ENCODE measurements at places on chromosomes 1 and 21. TPM values are rescaled to one million over a fixed set of nuclear protein-coding genes. Genes with fewer than 3 reads are reported as not detected.
A peak's percentile ranks its signal among the peaks of the same experiment; 100 is the strongest.

Gene S100A12
- not detected for total RNA-seq

Gene EPHA2
- total RNA-seq: 45.6 TPM

Gene KCNK1
- not detected for total RNA-seq

Gene GJA8
- not detected for total RNA-seq

Gene RASSF5
- not detected for total RNA-seq

GRCh38 chr1:47701741-47702515, 264.1 kb downstream of the FOXD2 start:
- DNase-seq: no peak

DNA sequence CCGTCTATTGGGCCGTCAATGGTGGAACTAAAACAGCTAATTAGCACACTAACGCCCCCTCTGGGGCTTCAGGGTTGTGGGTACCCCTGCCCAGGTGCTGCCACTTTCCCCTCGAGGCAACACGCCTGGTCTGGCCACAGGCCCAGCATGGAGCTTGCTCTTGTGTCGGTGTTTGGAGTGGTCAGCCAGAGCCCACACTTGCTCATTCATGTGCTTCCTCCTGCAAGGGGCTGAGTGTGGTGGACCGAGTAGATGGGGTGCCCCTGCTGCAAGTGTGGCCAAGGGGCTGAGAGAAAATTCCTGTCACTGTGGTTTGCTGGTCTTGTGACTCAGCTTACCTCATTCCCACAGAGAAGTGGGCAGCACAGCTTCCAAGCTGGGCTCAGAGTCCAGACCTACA, 25.7 kb downstream of the HTR6 start:
- DNase-seq: no peak

- peak; percentile 81 for DNase-seq
These were observed 2.3 kb downstream of the RGS16 start for GRCh38 chr1:182601913-182602312.

DNA sequence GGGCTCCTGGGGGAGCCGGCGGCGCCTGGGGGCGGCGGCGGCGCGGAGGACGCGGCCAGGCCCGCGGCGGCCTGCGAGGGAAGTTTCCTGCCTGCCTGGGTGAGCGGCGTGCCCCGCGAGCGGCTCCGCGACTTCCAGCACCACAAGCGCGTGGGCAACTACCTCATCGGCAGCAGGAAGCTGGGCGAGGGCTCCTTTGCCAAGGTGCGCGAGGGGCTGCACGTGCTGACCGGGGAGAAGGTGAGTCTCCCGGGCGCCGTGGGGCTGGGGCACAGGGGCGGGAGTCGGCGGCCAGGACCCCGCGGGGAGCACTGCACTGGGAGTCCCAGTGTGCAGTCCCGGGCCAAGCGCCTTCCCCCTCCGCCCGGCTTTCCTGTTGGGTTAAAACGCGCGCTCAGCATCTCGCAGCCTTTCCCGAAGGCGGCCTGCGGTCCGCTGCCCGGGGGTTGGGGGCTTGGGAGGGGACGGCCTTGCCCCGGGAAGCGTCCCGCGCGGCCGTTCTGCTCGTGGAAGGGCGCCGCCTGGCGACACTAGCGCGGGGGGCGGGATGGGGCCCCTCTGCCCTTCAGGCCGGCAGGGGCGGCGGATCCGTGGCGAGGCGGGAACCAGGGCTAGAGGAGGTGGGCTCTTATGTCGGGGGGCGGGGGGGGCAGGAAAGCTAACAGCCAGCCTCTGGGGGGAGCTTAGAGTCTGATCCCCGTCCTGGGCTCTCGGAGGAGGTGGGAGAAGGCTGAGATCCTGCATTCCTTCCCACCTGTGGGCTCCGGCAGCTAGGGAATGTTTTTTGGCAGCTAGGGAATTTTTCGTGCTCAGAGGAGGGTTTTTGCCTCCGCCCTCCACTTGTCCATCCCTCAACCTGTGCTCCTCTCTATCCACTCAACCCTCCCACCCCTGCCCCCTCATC, 1.1 kb downstream of the HUNK start:
- DNase-seq: no peak

- no peak for DNase-seq
These were observed 139.9 kb downstream of the CLIC6 start for GRCh38 chr21:34808569-34809204.

DNA sequence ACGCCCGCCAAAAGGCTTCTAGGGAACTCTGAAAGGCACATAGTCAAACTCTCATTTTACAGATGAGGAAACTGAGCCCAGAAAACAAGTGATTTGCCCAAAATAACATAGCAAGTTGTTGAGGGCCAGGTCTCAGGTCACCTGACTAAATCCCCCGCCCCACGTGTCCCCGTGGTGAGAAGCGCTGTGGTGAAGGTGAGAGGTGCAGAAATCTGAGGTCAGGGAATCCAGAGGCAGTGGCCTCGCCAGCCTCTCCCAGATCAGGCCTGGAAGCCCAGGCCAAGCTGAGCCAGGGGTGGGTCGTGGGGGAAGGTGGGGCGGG, 5.1 kb downstream of the HDGF start:
- DNase-seq: no peak

DNA sequence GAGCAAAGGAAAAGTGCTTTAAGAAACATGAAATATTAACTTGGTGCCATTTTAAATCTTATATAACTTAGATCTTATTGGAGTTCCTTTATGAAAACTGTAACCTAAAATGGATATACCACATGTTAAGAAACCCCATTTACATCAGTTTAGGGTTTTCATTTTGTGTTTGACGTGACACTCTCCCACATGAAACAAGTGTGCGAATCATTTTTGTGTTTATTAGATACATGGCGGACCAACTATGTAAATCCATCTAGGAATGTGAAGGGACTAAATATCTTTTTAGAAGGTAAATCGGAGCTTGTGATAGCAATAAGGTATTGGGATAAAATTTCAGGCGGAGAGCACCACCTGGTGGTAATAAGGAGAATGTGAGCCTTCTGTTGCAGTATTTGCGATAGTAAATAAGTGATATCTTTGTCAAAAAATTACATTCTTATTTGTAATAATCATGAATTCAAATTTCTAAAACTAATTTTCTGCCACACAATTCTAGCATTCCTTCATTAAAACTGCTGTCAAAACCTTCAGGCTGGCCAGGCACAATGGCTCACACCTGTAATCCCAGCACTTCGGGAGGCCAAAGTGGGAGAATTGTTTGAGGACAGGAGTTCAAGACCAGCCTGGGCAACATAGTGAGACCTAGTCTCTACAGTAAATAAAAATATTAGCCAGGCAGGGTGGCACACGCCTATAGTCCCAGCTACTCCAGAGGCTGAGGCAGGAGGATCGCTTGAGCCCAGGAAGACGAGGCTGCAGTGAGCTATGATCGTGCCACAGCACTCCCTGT, 31.3 kb downstream of the SMAP2 start:
- DNase-seq: peak; percentile 84

GRCh38 chr1:160620942-160621632, 25.8 kb downstream of the SLAMF1 start:
- no peak for DNase-seq

- DNase-seq: no peak
These were observed 26.1 kb downstream of the NENF start for GRCh38 chr1:212458817-212459216.

GRCh38 chr1:183910845-183911244, 105.9 kb downstream of the RGL1 start:
- DNase-seq: no peak

All from G401 (cell line).